CD4-positive, CD25-positive, alpha-beta regulatory T cell (primary cell): ENCODE measurements at places on chromosomes 6 and 20.
A peak's percentile ranks its signal among the peaks of the same experiment; 100 is the strongest.

DNA sequence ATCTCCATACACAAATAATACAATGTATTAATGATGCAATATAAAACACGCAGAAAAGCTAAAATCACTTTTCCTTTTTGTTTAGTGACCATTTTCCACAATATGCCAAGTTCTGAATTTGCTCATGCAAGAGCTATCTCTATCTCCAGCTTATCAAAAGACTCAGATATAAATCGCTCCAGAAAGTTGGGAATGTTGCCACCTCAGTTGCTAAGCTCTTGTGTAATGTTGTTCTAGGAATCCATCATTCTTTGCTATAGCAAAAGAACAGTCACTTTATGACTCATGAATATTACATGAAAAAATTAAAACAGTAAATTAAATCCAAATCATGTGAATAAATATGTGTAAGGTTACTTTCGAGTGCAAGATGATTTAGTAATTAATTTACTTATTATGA, 8.7 kb downstream of the PLAGL1 start:
- no peak for DNase-seq

- DNase-seq = no peak
Measured at GRCh38 chr20:57725636-57726035, 15.8 kb upstream of the PMEPA1 start.

GRCh38 chr6:25971187-25971821, 8.7 kb downstream of the TRIM38 start:
- DNase-seq = no peak

DNA sequence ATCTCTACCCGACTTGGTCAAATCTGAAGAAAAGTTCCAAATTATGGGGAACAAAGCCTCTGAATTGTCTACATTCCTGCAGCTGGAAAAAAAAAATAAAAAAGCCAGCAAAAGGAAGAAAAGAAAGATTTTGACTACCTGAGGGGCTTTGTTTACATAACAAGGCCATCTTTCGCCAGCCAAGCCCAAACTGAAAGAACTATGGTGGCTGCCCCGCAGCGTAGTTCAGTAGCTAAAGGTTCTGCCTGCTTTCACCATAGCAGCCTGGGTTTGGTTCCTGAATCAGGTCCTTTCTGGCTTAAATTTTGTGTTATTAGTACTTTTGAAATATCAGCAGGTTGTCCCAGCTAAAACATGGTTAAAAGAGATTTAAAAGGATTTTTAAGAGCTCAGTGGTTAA, 35.4 kb downstream of the ZNF133 start:
- no peak for DNase-seq

DNA sequence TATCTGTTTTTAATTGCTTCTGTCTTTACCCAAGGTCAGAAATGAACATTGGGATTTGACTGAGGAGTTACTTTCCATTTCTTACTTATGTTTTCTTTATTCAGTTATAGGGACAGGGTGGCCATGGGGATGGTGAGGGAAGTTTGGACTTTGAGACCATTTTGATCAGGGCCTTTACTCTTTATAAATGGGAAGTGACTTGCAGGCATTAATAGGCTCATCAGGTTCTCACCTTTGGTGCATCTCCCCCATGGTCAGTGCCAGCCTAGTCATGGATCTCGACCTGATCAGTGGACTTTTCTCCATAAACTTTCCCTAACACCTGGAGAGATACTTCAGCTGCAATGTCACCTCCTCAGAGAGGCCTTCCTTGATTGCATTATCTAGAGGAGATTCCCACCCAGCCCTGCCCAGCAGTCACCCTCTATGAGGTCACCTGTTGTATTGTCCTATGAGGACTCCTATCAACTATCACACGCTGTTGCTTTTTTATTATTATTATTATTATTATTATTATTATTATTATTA, 16.8 kb upstream of the ZMYND8 start:
- no peak for DNase-seq

DNA sequence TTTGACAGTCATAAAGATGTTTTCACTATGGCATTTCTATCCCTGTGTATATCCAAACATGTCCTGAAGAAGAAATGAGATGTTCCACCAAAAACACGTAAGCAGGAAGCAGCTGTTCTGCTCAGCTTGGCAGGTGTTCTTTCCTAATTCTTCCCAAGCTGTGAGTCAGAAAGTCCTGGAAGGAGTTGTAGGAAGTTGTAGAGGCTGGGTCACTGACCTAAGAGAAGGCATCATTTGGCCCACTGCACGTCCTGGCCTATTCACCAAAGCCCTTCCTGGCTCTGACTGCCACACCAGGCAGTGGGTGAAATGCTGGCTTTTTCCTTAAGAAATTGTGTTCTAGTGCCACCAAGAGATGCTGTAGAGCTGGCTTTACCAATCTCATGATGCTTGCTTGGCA, 40.3 kb downstream of the STX11 start:
- DNase-seq = no peak

DNA sequence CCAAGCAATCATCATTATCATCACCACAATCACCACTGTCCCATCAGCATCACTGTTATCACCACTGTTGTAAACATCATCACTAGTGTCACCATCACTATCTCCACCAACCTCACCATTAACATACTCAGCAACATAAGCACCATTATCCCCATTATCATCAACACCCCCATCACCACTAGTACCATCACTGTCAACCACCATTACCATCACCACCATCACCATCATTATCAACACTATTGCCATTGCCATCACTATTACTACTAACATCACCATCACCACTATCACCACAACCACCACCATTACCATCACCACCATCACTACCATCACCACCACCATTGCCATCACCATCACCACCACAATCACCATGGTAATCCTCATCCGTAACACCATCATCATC, 19.5 kb downstream of the CST4 start:
- DNase-seq = no peak

- DNase-seq = no peak
Measured at GRCh38 chr20:19618711-19619110, 139.3 kb upstream of the RIN2 start.

DNA sequence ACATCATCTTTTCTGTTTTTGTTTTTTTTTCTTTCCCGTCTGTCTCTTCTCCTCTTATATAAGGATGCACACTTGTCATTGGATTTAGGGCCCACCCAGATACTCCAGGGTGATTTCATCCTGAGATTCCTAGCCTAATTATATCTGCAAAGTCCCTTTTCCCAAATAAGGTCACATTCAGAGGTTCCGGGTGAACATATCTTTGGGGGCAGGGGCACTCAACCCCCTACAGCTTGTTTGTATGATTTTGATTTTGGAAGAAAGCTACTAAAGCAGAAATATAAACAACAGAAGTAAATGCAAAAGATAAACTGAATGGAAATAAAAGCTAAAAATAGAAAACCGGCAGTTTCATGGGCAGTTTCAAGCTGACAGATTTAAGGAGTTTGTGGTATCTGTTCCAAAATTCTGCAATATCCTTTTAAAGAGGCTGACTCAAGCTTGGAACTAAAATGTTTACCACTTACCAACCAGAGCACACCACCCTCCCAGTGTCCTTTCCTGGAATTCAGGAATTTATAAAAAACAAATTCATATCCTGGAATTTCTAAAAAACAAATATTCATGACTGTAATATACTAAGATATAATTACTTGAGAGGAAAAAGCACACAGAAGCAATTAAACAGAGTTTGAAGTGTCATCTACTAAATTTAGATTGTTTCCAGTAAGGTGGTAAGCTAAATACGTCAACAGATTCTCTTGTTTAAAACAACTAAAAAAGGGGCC, 100.0 kb upstream of the CARMIL1 start:
- no peak for DNase-seq

GRCh38 chr20:63295846-63296245, 2.9 kb downstream of the COL20A1 start:
- DNase-seq = no peak

DNA sequence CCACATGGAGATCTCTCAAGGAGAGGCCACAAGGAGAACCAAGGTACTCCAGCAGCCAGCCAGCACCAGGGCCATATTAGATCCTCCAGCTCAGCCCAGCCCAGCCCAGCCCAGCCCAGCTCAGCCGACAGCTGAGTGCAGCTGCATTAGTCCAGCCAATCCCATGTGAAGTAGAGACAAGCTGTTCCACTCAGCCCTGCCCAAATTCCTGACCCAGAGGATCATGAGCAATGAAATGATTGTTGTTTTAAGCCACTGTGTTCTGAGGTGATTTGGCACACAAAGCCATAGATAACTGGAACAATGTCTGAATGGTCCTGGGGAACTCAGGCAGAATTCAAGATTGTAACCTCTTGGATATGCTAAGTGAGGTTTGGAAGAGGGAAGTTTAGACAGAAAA, 59.5 kb upstream of the BMP2 start:
- no peak for DNase-seq

DNA sequence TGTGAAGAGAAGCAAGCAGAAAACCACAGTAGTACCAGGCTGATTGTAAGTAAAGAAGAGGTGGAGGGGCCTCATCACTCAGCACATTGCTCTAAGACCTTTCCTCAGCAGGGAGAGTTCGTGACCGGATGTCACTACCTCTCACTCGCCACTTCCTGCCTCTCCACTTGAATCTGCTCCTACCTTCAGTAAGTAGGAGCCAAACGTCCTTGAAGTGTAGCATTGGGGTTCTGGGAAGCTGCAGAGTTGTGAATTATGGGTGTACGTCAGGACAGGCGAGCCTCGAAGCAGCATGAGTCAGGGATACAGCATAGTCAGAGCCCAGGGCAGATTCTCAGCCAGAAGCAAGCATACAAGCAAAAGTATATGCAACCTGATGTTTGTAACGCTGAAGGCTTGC, 224.9 kb downstream of the PHACTR1 start:
- DNase-seq = no peak

- DNase-seq = no peak
Measured at GRCh38 chr20:5145365-5146098, 18.7 kb downstream of the CDS2 start.

GRCh38 chr6:108581237-108581931, 20.7 kb downstream of the FOXO3 start:
- peak; percentile 43 for DNase-seq

DNA sequence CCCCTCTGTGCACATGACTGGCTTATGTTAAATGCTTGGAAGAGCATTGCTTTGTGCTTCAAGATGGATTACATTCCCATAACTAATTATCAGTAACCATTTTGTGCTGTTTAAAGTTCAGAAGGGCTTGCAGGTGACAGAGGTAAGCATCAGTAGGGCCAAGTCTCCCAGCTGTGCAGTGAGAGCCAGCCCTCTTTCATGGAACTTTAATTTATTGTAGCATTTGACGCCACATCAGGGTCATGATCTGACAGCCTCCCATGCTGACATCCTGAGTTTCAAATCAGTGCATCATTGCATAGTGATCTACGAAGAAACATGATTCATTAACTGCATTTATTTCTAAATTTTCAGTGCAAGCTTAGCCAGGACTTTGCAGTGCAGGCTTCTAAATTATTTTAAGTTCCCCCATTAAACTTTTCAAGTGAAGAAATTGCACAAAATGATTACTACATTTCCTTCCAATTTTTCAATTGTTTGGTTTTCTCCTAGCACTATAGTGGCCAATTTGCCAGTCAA, 380.9 kb downstream of the UTRN start:
- no peak for DNase-seq

- DNase-seq = no peak
Measured at GRCh38 chr20:13298692-13299373, 77.8 kb downstream of the ISM1 start.

DNA sequence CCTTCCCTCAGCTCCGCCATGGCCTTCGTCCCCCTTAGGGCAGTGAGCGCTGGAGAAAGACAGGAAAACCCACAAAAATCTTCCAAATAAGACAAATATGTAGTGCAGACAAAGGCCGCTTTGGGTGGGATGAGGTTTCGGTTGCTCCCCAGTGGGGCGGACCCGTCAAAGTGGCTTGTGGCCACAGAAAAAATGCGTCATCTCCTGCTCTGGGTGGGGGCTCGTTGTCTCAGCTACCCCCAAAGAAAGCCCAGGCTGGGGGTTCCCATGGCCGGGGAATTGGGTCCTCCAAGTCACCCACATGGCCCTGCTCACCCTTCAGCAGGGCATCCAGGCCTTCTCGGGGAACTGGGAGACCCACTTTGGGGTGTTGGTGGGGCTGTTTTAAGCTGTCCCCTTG, 21.9 kb upstream of the SCUBE3 start:
- DNase-seq = no peak

DNA sequence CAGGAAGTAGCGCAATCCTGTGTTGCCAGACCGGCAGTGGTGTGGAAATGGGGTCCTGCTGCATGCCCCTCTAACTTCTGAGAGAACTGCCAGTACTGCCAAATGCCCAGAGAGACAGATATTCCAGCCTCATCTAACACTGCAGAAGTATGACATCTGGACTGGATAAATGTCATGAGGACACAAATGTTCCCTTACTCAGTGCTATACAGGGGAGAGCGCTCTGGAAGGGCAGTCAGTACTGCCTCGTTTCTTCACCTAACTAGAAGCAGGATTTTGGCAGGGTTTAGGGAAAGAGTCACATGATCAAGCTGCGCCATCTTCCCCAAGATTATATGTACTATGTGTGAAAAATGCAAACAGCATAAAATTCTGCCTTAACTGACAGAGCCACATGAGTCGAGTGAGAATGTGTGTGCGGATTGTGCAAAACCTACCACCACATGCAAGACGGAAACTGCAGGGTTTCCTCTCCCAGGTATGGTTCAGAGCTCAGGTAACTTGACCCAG, 59.7 kb downstream of the B4GALT5 start:
- no peak for DNase-seq

DNA sequence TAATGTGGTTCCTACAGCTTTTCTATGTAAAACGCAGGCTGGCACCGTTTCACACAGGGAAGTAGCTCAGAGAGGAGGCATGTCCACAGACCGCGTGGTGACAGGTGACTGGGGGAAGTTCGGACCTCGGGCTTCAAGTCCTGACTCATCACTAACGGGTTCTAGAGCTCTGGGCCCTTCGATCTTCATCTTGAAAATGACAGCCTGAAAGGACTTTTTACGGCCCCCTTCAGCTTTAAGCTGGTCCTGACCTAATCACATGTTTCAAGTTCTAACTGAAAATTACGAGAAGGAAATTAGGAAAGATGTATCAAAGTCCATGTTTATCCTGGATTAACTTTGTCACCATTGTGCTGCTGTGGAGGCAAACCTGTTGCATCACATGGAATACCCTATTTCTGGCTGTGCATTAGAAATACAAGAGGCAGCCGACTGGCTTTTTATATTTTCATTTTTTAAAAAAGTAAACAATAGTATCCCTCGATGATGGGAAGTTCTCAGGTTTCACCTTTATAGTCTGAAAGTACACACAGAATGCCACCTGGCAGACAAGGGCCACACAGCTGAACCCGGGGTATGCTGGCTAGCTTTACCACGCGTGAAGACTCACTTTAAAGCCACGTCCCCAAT, 2.0 kb downstream of the MAN1A1 start:
- DNase-seq = no peak

- DNase-seq = no peak
Measured at GRCh38 chr6:129624488-129624887, 85.5 kb downstream of the ARHGAP18 start.

DNA sequence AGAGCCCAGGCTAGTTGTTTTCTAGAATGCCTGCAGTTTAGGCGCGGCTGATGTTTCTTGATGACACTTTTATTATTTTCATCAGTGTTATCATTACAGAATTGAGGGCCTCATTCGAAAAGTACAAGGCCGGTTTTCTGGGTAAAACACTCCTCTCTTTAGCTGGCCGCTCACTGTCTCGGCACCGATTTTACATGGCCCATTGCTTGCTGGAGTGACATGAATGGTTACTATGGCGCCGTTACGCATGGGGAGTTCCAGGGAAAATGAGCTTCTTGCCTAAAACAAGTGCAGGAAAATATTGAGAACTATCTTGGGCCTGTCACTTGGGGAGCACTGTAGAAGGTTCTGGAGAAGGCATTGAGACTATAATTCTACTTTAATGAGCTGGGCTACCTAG, 317.8 kb downstream of the CDH4 start:
- no peak for DNase-seq
